ENCODE measurements at places on chromosomes 3 and 15.
A peak's percentile ranks its signal among the peaks of the same experiment; 100 is the strongest.

GRCh38 chr3:99242271-99242670 lies 340.8 kb upstream of the DCBLD2 start:
- DNase-seq, result peak; percentile 43

DNA sequence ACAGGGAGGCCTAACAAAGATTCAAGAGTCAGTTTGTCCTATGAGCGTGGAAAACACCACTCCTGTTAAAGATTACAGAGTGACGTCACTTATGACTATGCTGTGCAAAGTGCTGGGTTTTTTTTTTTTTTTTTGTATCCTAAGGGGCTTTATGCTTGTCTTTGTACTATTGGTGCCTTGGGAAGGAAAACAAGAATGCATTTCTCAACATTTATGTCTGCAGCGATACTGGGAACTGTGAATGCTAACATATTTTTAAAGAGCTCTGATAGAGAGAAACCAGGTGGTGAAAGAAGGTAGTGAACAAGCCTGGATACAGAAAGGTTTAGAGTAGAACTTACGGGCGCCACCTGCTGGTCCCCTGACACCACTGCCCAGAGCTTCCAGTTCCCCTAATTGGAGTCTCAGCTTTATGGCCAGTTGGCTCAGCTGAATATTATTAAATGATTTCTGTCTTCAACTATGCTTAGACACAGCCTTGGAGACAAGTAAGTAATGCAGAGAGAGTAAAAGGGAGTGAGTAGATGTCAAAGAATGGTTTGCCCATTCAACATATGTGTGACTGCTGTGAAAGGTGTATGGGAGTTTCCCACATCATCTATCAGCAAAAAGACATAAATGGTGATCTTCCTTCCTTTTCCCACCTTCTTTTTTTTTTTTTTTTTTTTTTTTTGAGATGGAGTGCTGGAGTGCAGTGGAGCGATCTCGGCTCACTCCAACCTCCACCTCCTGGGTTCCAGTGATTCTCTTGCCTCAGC lies 807.9 kb upstream of the CFAP20DC start:
- DNase-seq, result peak; percentile 67

- DNase-seq, result peak; percentile 12
These were observed 478.2 kb upstream of the ROBO2 start for GRCh38 chr3:76561494-76562236.

- DNase-seq, result peak; percentile 34
These were observed 17.0 kb upstream of the ANO10 start for GRCh38 chr3:43638594-43639447.

GRCh38 chr3:60758171-60758570 lies 493.1 kb downstream of the FHIT start:
- no peak for DNase-seq

DNA sequence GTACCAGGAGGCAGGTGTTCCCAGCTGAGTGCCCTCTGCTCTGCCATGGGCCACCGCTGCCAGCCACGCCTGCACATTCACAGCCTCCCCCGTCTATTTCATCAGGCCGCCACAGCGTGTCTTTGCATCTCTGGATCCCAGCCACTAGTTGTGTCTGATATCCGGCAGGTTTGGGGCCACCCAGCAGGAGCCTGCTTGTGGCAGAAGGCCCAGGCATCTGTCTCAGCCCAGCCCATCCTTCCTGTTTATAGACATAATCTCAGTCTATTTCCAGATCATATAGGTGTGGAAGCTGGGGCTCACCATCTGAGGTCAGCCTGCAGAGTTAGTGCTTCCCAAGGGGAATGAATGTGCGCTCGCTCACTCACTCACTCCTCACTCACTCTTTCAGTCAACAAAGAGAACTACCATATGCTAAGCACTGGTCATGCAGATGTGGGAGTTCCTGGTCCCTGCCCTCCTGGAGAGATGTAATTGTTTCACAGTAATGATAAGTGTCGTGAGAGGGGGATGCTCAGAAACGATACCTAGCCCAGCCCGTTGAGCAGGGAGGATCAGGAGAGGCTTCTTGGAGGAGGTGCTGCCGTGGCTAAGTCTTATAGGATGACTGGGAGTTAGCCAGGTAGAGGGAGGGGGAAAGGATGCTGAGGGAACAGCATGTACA lies 60.6 kb downstream of the FGD5 start:
- DNase-seq, result no peak

- no peak for DNase-seq
These were observed 61.0 kb upstream of the RPL32 start for GRCh38 chr3:12902181-12902999.

DNA sequence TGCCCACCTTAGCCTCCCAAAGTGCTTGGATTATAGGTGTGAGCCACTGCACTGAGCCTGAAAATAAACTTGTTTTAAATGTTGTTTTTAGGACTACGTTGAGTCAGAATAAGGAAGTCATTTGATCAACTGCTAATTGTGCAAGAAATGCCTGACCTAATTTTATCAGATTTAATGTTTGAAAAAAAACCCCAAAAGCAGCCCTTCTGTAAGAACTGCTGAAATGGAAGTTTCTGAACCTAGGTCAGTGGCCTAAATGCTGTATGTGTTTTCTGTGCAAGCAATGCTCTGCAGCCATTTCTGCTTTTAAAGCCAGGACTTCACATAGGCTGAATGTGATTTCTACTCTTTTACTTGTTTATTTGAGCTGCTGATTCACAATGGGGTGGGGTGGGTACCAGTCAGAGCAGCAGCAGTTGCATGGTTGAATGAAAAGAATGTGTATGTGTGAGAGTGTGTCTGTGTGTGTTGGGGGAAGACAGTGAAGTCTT lies 6.6 kb downstream of the GPX1 start:
- peak; percentile 91 for DNase-seq

GRCh38 chr15:83053151-83053550 lies 13.9 kb downstream of the BTBD1 start:
- DNase-seq, result peak; percentile 72

- DNase-seq, result no peak
These were observed 23.2 kb downstream of the PLA1A start for GRCh38 chr3:119620899-119621298.

DNA sequence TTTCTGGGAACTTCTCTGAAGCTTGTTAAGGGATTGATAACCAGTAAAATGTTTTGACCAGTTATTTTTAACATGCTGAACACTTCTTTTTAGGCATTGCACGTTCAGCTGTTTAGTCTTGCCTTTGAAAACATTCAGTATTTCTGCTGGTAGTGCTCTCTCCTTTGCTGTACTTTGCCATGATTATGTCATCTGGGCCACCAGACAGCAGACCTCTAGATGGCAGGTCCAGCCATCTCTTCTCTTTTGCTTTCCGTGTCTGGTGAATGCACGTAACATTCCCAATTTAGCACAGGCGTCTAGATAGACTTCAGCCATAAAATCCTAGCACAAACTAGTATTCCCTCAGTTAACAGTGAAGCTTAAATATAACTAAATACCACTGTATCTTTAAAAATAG lies 57.8 kb downstream of the RAB7A start:
- no peak for DNase-seq

- no peak for DNase-seq
These were observed 5.2 kb downstream of the GNAI2 start for GRCh38 chr3:50241163-50241562.

- no peak for DNase-seq
These were observed 32.0 kb downstream of the APBA2 start for GRCh38 chr15:28917791-28918140.

- DNase-seq, result no peak
These were observed 54.5 kb downstream of the MRPS25 start for GRCh38 chr3:15010664-15011063.

GRCh38 chr15:91291673-91292072 lies 191.6 kb downstream of the SV2B start:
- DNase-seq, result no peak

GRCh38 chr15:52731732-52732470 lies 52.7 kb upstream of the ATOSA start:
- DNase-seq, result no peak

GRCh38 chr3:129025108-129025507 lies 24.0 kb downstream of the EFCC1 start:
- no peak for DNase-seq

- no peak for DNase-seq
These were observed 48.0 kb downstream of the RASGRP1 start for GRCh38 chr15:38516626-38517025.

GRCh38 chr3:53754325-53754724 lies 91.9 kb downstream of the CHDH start:
- DNase-seq, result no peak

GRCh38 chr3:172351895-172352466 lies 96.3 kb downstream of the GHSR start:
- no peak for DNase-seq

DNA sequence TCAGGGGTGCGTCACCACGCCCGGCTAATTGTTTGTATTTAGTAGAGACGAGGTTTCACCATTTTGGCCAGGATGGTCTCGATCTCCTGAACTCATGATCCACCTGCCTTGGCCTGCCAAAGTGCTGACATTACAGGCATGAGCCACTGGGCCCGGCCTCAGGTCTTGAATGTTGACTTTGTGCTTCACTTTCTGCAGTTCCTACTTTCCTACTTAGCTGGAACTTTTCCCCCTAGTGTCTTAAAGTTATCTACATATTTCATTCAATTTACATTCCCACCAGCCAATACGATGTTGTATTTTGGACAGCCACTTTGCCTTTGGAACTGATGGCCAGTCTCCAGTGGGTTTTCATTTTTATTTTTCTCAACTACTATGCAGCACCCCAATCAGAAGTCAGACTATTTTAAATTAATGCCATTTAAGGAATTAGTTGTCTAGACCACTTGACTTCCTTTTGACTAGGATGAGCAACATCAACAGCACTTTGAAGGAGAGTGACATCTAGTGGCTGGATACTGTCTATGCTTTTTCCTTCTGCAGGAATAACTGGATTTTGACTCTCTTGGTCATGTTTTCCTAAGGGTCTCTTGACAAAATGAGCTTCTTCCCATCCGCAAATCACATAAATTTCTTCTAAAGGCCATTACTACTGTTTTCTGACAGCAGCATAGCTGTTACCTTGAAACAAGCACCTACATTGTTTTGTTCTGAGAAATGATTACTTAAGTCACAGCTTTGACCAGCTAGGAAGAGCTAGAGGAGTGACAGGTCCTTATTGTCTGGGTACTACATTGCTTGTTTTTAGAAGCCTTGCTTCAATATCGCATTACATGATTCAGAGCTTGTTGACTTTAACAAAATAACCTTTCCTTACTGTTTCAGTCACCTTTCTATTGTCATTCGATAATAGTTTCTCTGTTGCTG lies 140.2 kb downstream of the ITPR1 start:
- DNase-seq, result peak; percentile 26

DNA sequence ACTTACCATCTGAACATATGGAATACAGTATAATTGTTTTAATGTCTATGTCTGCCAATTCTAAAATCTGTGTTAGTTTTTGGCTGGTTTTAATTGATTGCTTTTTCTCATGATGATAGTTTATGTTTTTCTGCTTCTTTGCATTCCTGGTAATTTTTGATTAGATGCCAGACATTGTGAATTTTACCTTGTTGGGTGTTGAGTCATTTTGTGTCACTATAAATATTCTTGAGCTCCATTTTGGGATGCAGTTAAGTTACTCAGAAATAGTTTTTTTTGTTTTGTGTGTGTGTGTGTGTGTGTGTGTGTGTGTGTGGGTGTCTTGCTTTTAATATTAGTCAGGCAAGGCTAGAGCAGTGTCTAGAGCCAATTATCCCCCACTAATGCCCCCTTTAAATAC lies 818.8 kb upstream of the NR2F2 start:
- DNase-seq, result no peak

DNA sequence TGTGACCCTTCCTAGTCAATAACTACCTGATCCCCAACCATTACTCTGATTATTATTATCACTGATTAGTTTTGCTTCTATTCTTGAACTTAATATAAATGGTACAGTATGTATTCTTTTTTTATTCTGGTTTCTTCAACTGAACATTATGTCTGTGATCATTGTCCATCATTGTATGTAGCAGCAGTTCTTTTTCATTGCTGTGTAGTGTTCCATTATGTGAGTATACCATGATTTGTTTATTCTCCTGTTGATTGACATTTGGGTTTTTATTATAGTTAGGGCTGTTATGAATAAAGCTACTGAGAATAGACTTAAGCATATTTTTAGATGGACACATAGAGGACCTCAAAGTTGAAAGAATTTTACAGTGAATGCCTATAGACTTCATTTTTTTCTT lies 2.7 kb downstream of the KIF15 start:
- DNase-seq, result no peak

DNA sequence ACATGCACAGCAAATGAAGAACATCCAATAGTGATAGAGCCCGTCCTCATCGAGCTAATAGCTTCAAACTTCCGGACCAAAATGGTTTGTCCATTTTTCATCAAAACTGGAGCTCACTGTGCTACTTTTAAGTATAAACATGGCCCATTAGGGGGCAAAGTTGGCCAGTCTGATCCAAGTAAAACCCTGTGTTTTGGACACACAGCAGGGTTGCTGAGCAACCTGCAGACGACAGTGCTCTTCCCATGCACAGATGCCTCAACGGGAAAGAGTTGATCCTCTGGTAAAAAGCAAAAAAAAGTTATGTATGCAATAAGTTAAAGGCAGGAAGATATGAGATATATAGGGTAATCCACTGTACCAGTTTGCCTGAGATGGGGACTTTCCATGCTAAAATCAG lies 244.0 kb upstream of the THBS1 start:
- no peak for DNase-seq

GRCh38 chr3:116863822-116864589 lies 154.4 kb downstream of the TUSC7 start:
- peak; percentile 77 for DNase-seq

GRCh38 chr3:39178553-39178952 lies 13.8 kb downstream of the XIRP1 start:
- no peak for DNase-seq

DNA sequence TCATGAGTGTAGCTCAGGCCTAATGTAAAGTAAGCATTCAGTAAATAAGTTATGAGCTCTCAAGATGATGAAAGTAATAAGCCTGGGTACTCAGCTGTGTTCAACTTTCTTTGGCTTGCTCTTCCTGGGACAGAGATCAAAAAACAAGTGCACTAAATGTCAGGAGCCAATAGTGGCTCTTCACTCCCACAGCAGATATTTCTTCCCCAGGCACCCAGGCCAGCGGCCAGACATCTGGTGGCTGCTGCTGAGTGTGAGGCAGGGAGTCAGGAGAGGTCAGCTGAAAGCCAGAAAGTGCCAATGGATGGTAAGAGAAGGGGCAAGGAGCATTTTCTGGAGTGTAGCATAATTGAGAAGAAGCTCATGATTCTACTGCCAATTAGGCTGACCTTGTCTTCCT lies 18.2 kb upstream of the ITGA11 start:
- DNase-seq, result no peak

GRCh38 chr3:189304465-189305351 lies 132.9 kb downstream of the TPRG1 start:
- DNase-seq, result no peak

GRCh38 chr3:17846466-17846865 lies 104.0 kb upstream of the TBC1D5 start:
- DNase-seq, result peak; percentile 67

DNA sequence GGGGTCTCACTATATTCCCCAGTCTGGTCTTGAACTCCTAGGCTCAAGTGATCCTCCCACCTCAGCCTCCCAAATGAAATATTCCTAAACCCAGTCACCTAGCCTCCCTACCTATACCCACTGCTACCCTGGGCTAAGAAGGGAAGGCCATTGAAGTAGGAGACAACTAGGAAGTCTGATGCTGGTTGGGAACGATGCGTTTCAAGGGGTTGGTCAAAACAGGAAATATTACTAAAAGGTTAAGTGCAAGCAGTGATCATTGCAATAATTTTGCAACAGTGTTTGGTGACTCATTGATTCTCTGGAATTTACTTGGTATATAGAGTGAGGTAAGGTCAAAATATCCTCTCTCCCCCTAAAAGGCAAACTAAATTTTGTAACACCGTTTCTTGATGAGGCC lies 4.6 kb upstream of the UQCRC1 start:
- peak; percentile 77 for DNase-seq

Data from foreskin fibroblast (primary cell).